ENCODE measurements at places on chromosomes 7 and 10. TPM values are rescaled to one million over a fixed set of nuclear protein-coding genes. Genes with fewer than 3 reads are reported as not detected.

GRCh38 chr10:52853704-52854103 is 81.1 kb upstream of the MBL2 start:
- no peak for DNase-seq

GRCh38 chr7:131011976-131012375 is 278.0 kb upstream of the KLF14 start:
- no peak for DNase-seq

GRCh38 chr10:128151031-128151430 is 24.8 kb upstream of the MKI67 start:
- DNase-seq = no peak

GRCh38 chr10:47252093-47252780 is 47.8 kb upstream of the GDF10 start:
- no peak for DNase-seq

GRCh38 chr7:154986200-154986945 is 16.6 kb downstream of the PAXIP1 start:
- DNase-seq = no peak

- no peak for DNase-seq
Observed at GRCh38 chr10:34049469-34049868, 715.0 kb upstream of the NRP1 start.

DNA sequence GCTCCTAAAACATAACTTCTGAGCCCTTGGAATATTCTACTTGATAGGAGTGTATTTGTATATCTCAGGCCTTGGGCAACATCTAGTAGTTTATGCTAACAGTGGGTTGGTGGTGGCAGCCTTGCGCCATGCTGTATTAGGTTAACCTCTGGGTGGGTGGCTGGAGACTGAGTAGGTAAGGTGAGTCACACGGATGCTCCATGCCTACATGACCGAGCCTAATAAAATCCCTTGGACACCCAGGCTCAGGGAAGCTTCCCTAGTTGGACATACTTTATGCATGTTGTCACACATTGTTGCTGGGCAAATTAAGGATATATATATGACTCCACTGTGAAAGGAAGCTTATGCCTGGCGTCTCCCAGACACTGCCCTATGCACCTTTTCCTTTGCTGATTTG is 6.0 kb upstream of the DAGLB start:
- DNase-seq = no peak

- DNase-seq = no peak
Observed at GRCh38 chr7:22093001-22093400, 147.3 kb upstream of the CDCA7L start.

DNA sequence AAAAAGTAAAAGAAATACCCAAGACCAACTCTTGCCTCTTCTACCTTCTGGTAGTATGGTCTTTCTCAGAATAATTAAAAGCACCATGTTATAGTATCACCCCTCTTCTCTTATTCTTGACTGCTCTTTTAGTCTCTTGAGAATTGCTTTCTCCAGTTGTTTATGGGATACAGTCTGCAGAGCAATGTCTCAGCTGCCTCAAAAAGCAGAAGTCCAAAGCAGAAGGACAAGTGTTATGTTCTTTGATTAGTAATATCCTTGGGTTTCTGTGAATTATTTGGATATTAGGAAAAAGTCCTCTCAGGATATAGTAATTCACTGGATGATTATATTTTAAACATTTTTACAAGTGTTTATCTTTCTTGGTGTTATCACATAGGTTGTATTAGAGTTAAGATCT is 7.4 kb downstream of the TAS2R41 start:
- DNase-seq = no peak

- no peak for DNase-seq
Observed at GRCh38 chr7:98368716-98369115, 32.2 kb downstream of the BAIAP2L1 start.

- no peak for DNase-seq
Observed at GRCh38 chr7:126529254-126529653, 723.5 kb downstream of the GRM8 start.

DNA sequence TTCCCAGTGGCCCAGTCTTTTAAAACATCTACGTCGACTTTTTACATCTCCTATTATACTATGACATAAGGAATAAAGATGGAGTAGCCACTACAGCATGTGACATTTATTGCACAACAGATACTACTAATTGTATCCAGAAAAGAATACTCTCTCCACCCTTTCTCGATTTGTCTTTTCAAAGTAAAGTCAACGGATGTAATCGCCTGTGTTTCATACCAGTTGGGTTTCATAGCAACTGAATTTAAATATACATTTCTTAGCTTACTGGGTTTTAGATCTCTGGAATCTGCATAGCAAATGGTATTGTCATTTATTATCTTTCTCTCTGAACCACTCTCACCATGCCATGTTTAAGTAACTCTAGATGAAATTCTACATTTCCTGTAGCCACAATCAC is 86.4 kb upstream of the TRIL start:
- no peak for DNase-seq

DNA sequence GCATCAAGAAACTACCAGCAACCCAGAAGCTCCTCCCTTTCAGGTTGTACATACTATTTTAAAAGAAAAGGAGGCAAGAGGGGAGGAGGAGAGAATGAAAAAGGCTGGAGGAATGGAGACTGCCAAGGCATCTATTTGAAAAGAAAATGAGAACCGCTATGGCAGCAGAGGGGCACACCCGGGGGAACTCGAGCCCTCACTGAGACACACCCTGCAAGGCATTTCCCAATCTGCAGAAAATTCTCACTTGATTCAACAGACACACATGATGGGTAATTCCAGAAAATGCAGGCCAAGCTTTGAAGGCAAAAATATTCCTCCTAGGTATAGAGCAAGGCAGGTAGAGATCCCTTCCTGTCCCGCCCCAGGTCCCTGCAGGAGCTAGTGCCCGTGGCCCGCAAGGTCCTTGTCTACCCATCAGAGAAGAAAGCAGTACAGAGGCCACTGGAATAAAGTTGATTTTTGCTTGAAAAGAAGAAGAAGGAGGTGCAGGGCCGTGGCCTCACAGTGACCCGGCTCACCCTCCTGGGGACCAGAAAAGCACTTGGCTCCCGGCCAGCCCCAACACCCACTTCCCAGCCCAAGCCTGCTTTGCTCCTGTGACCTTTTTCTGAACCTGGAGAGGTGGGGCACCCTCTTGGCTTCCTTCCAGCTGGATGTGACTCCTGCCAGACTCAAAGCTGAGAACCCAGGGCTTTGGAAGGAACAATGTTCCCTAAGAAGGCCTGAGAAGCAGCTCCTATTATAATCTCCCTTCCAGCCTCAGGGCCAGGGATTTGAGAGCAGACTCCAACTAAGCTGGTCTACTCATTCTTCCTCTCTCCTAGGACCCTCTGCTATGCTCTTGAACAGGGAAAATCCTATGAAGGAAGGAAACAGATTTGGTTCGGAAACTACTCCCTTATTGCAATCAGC is 6.2 kb upstream of the PIK3CG start:
- peak; percentile 62 for DNase-seq

GRCh38 chr7:29158795-29159423 is 12.6 kb upstream of the CPVL start:
- DNase-seq = no peak

DNA sequence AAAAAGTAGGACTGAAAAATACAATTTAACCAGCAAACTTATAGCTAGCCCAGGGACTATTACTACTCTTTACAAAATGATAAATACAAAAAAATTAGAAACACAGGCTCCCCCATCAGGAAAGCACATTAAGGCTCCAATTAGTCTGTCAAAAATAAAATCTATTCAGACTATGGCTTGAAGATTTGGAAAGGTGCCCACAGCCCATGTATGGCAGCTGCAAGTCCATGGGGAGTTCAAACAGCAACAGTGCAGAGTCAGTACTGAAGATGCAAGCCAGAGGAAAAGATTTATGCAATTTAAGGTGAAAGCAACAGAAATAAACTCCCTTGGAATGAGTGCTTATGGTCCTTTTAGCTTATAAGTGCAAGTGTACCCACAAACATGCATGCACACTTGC is 29.7 kb downstream of the IMMP2L start:
- DNase-seq = no peak

DNA sequence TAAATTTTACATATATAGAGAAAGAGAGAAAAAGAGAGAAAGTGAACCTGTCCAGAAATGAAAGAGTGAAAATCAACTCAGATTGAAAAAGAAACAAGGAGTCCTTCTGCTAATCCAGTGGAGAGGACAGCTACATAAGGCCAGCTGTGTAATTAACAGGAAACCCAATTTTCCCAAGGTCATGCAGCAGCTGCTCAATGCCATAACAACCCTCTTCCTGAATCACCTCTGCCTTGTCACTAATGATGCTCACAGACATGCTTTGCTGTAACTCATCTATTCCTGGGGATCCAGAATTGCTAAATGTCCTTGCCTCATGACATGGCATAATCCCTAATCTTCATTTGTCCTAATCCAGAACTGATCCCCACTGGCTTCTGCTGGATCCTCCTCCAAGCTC is 288.6 kb downstream of the NEBL start:
- DNase-seq = no peak

- DNase-seq = no peak
Observed at GRCh38 chr7:50837965-50838364, 55.3 kb upstream of the GRB10 start.

GRCh38 chr10:6924166-6924565 is 344.1 kb upstream of the PRKCQ start:
- no peak for DNase-seq

- DNase-seq = no peak
Observed at GRCh38 chr7:4052130-4052529, 630.0 kb upstream of the FOXK1 start.

- DNase-seq = no peak
Observed at GRCh38 chr7:32462977-32463376, 27.2 kb downstream of the LSM5 start.

DNA sequence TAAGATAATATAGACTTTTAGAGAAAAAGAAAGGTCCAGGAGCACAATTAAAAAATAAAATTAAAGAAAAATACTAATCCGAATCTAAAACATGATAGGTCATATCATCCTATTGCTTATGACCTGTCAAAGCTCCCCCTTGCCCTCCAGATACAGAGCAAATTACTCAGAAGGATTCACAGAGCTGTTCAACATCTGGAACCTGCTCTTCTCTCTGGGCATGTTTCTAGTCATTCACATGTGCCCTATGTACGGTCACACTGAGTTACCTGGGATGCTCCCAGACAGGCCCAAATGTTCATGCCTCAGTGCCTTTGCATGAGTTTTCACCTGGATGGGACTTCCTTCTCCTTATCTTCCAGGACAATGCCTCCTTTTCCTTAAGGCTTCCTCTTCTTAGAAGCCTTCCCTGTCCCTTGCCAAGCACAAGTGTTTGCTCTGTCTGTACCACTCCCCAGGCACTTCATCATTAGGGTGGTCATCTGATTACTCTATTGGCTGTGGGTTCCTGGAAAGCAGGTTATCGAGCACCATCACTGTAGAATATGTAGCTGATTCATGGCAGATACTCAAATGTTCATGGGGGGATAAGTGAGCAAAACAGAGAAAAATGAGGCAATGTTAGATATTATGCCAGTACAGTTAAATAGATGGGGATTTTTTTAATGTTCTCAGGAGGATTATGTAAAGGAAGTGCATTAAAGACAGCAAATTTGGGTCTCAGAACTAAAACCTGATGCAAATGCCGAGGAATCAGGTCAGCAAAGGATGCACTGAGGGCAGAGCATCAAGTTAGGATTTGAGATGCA is 12.0 kb upstream of the AOAH start:
- DNase-seq = no peak

DNA sequence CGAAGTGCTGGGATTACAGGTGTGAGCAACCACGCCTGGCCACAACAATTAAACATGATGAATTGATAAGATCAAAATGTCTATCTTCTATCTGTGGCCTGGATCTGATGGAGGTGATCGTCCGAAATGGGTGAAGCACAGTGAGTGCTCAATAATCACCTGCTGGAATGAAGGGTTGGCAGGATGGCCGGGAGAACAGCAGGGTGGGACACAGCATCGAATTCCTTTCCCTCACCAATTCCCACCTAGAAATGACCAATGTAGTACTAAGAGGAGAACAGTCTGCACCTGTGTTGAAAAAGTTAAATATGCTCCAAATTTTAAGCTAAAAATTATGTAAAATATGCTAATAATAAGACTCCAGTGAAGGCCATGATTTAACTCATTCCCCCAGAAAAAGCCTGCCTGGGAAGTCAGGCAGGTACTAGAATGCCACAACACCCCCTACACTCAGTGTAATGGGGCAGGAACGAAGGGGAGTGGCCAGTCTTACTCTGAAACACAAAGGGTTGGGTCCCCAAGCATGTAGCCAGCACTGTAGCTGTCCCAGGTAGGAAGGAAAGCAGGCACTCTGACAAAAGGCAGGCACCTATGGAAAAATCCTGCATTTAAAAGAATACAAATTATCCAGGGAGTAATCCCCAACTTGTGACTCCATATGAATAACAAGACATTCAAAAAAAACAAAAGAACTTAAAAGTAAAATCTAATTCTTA is 110.3 kb downstream of the VPS41 start:
- DNase-seq = no peak

DNA sequence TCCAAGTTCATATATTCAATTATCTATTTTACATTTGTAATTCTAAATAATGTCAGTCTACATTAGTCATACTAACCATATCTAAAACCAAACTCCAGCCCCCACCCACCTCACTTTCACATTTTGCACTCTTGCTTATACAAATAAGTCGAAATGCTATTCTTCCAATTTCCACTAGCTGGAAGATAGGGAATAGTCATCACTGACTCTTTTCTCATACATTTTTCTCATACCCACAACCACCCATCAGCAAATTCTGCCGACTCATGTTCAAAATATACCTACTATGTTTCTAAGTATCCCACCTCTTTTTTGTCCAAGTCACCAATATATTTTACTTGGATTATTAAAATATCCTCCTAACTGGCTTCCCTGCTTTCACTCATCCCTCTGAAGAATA is 93.2 kb upstream of the DGKB start:
- no peak for DNase-seq

GRCh38 chr10:88106366-88106765 is 242.9 kb downstream of the PTEN start:
- no peak for DNase-seq

DNA sequence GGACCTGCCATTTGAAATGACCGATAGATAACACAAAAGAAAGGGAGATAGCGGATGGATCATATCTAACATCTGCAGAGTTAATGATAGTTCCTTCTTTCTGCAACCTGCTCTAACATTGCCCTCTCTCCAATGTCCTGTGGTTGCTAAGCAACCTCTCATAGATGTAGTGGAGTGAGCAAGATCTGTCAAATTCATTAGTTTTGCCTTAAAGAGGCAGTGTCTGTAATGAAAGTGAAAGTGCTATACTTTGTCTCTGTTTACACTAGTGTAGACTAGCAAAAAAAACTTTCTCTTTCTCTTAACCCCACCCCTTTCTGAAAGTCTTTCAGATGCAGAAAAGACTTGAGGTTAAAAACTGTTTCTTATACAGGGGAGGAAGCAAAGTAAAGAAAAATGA is 1196.9 kb downstream of the SORCS3 start:
- no peak for DNase-seq

Gene PSD
- 2.3 TPM for total RNA-seq

Gene CHAT
- total RNA-seq = not detected

Gene PNLIPRP3
- not detected for total RNA-seq

Gene R3HCC1L
- total RNA-seq = 6.4 TPM

Gene RNF148
- 0.63 TPM for total RNA-seq

Gene ZNF736
- total RNA-seq = 7.3 TPM

Gene PRPS1L1
- total RNA-seq = not detected

Gene FLNC
- 226 TPM for total RNA-seq

Gene VSIR
- 40.6 TPM for total RNA-seq

Measured in left cardiac atrium (tissue), 4 donors.